ENCODE measurements at places on chromosomes 3 and 15.
A peak's percentile ranks its signal among the peaks of the same experiment; 100 is the strongest.

GRCh38 chr3:185760550-185760949, 64.3 kb downstream of the IGF2BP2 start:
- DNase-seq: no peak

DNA sequence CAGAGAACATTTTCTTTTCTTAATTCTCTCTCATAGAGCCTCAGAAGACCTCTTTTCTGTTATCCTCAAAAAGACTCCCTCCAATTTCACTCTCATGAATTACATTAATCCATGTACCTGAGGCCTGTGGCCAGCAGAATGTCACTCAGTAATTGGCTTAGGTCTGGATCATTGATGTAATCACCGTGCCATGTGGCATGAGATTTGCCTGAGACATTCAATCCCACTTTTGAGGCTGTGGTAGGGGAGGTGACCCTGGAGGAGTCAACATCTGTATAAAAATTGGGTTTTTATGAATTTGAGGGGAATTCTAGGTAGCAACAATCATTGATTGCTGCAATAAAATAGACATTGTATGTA, 295.3 kb downstream of the GBE1 start:
- DNase-seq: no peak

- no peak for DNase-seq
Measured at GRCh38 chr3:5151586-5151985, 29.5 kb downstream of the ARL8B start.

GRCh38 chr3:148642616-148643015, 55.1 kb upstream of the AGTR1 start:
- no peak for DNase-seq

GRCh38 chr15:60854858-60855564, 374.1 kb downstream of the RORA start:
- DNase-seq: no peak

DNA sequence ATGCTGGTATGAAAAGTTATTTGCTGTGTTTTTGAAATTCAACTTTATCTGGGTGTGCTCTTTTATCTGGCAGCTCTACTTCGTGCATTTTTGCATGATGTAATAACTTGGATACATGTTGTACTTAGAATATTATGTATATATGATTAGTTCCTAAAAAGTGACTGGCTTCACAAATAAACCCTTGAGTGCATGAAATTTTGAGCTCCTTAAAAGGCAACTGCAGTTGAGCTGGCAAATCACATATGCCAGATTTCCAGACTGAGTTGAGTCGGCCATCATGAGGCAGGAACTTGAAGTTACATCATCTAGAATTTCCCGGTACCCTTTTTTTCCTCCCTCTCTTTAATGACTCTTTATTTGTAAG, 162.5 kb downstream of the FNDC3B start:
- DNase-seq: no peak

DNA sequence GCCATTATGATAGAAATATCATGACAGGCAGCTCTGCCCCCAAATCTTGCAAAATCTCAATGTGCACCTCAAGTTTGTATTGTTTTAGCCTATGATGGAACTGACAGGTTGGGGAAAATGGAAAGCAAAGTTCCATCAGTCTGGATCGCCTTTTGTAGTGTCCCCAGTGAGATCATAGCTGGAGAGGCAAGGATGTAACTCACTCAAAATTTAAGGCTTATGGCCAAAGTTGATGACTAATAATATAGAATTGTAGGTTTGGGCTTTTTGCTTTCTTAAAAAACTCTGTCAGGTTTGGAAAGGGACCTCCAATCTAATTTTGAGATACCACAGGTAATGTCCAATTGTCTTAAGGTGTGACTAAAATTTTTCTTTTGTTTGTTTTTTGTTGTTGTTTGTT, 1.4 kb upstream of the ACP3 start:
- no peak for DNase-seq

GRCh38 chr15:58309963-58310928, 121.5 kb upstream of the LIPC start:
- DNase-seq: no peak

DNA sequence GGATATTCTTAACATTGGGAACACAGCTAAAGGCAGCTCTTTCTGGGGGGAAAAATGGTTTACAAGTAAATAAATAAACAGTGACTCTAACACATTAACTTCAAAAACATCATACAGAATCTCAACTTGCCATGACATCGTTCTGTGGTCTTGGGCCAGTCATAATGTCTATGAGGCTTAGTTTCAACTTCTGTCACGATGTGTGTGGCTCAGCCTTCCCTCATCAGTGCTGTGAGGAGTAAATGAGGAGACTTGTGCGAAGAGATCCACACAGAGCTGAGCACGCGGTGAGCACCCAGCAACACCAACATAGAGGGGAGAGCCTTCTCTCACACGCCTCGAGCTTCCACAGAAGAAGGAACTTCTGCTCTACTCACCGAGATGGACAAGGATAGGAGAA, 49.0 kb downstream of the DZIP1L start:
- DNase-seq: no peak

GRCh38 chr15:48306639-48307038, 24.6 kb upstream of the DUT start:
- no peak for DNase-seq

DNA sequence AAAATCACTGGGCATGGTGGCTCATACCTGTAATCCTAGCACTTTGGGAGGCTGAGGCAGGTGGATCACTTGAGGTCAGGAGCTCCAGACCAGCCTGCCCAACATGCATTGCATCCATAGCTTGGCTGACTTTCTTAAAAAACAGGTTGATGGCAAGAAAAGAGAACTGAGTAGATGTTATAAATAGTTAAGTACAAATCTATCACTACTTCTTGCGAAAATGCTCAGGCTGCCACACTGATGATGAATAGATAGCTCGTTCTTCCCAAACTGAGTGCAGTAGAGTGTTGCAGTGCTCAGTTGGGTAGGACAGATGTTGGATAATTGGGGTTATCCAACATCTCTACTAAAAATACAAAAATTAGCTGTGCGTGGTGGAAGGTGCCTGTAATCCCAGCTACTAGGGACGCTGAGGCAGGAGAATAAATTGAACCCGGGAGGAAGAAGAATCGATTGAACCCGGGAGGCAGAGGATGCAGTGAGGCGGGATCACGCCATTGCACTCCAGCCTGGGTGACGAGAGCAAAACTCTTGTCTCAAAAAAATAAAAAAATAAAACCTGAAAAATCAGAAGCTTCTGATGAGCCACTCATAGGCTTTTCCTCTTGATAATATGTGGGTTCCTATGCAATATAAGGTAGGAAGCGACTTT, 1.2 kb downstream of the BTLA start:
- DNase-seq: no peak

DNA sequence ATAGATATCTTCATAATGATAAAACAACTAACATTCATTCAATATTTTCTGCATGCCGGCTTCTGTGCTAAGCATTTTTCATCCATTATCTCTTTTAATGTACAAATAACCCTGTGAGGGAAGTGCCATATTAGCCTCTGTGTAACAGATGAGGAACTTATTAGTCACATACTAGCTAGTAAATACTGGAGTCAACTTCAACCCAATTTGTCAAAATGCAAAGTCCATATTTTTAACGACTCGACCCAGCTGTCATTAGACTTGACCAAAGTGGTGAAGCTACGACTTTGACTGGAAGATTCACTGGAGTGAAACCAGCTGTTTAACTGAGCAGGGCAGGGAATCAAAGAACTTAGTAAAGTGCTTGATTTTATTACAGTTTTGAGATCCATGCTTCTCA, 41.6 kb downstream of the PARP15 start:
- DNase-seq: no peak

- DNase-seq: no peak
Measured at GRCh38 chr3:139534992-139535879, 4.3 kb downstream of the RBP1 start.

GRCh38 chr15:50854601-50855490, 53.6 kb upstream of the AP4E1 start:
- DNase-seq: no peak

DNA sequence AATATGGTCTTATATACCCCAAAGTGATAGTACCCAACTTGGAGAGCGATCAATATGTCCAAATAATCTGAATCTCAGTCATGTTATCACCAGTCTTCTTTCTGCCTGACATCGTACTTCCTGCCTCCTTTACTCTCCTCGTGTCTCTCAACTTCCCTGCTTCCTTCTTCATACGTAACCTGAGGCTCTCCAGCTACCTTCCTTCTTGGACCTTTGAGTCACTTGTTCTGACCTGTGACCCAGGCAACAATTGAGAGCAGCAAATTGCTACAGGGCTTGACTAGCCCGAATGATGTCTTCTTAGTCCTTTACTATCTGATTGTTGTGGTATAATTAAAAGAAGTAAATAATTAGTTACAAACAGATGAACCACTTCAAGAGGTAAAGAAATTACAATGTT, 145.9 kb upstream of the MBNL1 start:
- DNase-seq: no peak

GRCh38 chr15:48466820-48467219, 135.6 kb downstream of the DUT start:
- DNase-seq: peak; percentile 5

- DNase-seq: no peak
Measured at GRCh38 chr3:148940983-148941382, 50.4 kb upstream of the GYG1 start.

- no peak for DNase-seq
Measured at GRCh38 chr3:197798863-197799262, 7.8 kb downstream of the LRCH3 start.

GRCh38 chr3:160981217-160981938, 123.8 kb downstream of the B3GALNT1 start:
- DNase-seq: no peak

GRCh38 chr3:46711305-46711704, 6.4 kb downstream of the PRSS50 start:
- DNase-seq: no peak

- peak; percentile 60 for DNase-seq
Measured at GRCh38 chr15:31396881-31397560, 70.4 kb downstream of the KLF13 start.

DNA sequence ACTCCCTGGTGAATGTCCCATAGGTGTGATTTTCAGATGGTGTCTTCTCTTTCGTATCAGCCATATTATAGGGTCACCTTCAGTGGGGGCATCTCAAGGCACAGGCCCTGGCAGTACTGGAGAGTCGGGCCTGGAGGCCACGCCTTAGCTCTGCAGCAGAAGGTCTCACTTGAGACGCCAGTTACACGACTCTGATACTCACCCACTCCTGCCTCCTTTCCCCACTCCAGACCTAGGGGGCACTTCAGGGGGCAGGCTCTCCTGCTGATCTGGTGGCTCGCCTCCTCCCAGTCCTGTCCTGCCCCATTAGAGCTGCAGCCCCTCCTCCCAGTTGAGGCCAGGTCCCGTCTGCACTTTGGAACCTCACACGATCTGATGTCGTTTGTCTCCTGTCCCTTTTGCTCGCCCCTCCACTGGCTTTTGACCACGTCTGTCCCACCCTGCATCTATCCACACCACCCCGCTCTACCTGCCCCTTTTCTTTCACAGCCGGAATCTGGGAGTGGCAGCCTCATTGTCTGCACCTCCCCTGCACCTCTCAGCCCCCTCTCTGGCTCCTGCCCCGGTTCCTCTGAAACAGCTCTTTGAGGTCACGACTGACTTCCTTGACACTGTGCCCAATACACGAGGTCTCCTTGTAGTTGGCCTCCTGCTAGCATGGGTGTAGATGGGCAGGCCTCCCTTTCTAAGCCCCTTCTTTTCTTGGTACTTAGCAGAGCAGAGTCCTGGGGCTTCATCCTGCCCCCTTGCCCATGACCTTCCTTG, 181.9 kb downstream of the NSMCE3 start:
- no peak for DNase-seq

GRCh38 chr3:37862219-37862902, 681 bp downstream of the CTDSPL start:
- peak; percentile 41 for DNase-seq

DNA sequence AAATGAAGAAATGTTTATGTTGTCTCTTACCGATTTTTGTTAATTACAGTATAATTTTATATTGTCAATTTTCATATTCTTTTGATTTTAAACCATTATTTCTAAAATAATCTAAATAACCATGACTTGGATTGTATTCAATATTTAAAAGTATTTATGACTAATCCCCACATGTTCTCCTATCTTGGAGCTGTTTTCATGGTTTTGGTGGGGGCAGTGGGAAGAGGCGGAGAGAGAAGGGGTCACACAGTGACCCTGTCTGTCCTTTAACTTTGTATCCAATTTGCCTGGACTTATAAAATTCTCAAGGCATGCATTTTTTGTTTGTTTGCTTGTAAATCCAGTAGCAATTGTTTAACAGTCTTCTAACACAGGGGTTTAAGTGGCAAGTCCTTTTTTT, 407.4 kb downstream of the NTRK3 start:
- DNase-seq: no peak

- no peak for DNase-seq
Measured at GRCh38 chr3:170081079-170081741, 43.4 kb downstream of the GPR160 start.

- no peak for DNase-seq
Measured at GRCh38 chr15:39447346-39447745, 133.5 kb upstream of the THBS1 start.

DNA sequence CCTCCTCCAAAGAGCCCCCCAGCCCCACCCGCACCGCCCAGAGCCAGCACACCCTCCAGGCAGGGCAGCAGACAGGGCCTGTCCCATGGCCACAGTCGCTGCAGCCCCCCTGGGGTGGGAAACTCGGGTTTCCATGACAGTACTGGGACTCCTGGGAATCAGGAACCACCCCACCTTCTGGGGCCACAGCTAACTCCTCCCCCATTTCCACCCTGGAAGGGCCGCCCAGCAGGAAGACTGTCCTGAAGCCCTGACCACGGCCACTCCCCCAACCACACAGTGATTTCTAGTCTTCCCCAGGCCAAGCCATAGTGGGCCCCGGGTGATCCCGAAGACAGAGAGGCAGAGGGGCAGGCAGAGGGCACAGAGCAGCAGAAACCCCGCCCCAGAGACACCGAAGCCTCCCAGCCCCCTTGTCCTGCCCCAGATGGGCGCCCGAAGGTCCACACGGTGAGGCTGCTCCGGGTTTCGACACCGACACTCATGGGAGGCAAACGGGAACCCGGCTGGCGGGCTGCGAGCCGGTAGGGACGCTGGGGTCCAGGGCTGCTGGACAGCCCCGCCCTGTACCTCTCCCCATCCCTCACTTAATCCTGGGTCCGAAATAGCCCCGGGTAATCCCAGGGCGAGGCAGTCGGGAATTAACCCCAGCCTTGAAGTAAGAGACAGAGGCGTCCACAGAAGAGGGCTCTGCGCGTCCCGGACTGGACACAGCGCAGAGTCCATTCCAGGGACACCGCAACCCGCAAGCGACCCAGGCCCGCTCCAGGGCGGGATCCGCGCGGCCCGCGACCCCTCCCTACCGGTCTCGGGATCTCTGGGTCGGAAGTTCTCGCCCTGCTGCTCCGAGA, 138.4 kb downstream of the NUP210 start:
- no peak for DNase-seq

DNA sequence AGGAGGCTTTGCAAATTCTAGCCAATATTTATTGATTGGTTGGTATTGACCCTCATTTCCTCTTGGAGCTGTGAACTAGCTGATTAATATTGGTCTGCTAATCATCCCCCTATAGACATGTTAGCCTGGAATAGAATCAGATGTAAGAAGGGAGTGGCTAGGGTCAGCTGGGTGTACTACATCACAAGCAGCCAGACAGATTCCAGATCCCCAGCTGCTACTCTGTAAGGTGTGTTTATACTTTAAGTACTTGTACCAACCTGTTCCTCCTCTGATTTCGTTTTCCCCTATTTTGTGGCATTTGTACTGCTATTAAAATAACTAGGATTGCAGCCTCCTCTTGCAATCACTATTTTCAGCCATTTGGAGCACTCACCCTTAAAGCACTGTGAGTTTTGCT, 49.9 kb downstream of the PARP15 start:
- DNase-seq: no peak

- DNase-seq: no peak
Measured at GRCh38 chr3:157373783-157374182, 62.9 kb upstream of the PTX3 start.

Data from neuronal stem cell (in vitro differentiated cells).